SJSA1 (cell line): ENCODE measurements at places on chromosomes 6 and 20. TPM values are rescaled to one million over a fixed set of nuclear protein-coding genes. Genes with fewer than 3 reads are reported as not detected.

- DNase-seq: peak; percentile 28
These were observed 238.8 kb upstream of the ECI2 start for GRCh38 chr6:4374216-4374615.

GRCh38 chr20:6134592-6134991 is 11.8 kb upstream of the FERMT1 start:
- DNase-seq: no peak

DNA sequence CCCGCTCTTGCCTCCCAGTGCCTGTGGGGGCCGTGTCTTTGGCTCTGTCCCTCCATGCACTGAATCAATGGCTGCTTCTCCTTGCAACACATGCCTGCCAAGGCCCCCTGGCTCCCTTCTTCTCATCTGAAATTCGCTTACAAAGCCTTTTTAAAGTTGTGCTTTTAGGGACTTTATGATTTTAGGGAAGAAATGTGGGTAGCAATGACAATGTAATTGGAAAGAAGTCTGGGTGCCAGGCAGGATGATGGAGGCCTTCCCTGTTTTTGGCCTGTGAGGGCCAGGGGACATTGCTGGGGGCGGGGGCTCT is 151.3 kb upstream of the RNF24 start:
- no peak for DNase-seq

Gene LHFPL5
- total RNA-seq: not detected in 2 replicates

GRCh38 chr6:16305246-16305725 is 66.9 kb downstream of the GMPR start:
- DNase-seq: no peak

- DNase-seq: peak; percentile 73
These were observed 31.9 kb upstream of the TCP11 start for GRCh38 chr6:35173044-35173426.

- no peak for DNase-seq
These were observed 6.8 kb upstream of the TSHZ2 start for GRCh38 chr20:52965380-52965779.

GRCh38 chr6:85506441-85507093 is 56.7 kb downstream of the NT5E start:
- DNase-seq: no peak

- no peak for DNase-seq
These were observed 58.0 kb upstream of the CD93 start for GRCh38 chr20:23143986-23144690.

- no peak for DNase-seq
These were observed 7.4 kb downstream of the TBP start for GRCh38 chr6:170561555-170561954.

GRCh38 chr6:122740091-122740490 is 39.4 kb upstream of the FABP7 start:
- no peak for DNase-seq

GRCh38 chr20:34052414-34052813 is 58.7 kb downstream of the RALY start:
- no peak for DNase-seq

- no peak for DNase-seq
These were observed at the start of gene PLA2G7 for GRCh38 chr6:46734867-46735719. Gene PLA2G7 (minus strand): TSS chr6:46735375. CDS start chr6:46722891, 12,484 bp downstream.

DNA sequence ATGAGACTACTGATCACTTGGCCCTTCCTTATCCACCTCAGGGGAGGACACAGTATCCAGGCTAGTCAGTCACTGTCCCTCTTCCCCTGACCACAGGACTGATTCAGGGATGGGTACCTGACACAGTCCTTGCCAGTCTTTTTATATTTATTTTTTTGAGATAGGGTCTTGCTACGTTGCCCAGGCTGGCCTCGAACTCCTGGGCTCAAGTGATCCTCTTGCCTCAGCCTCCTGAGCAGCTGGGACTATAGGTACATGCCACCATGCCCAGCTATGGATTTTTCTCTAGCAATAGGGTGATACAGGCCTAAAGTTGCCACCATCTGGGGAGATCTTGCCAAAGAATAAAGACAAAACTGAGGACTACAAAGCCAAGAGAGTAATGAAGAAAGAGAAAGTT is 10.2 kb downstream of the TUBB2B start:
- DNase-seq: no peak

GRCh38 chr6:140124498-140124897 is 750.0 kb upstream of the CITED2 start:
- no peak for DNase-seq

DNA sequence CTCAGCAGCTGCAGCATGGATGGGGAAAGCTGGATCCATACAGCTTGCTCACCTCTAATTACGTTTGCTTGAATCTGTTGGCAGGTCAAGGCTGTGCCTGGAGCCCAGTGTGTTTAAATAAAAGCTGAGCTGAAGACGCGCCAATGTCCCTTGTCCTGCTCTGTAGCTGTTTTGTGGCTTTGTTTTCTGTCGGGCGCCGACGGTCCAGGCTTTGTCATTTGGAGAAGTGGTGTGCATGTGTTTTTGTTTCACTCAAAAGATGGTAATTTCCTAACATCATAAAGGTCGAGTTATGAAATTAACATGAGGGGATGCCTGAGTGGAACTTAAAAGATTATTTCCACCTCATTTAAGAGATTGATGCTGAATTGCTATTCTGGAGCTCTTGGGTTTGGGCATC is 107.6 kb downstream of the SLC24A3 start:
- DNase-seq: no peak

GRCh38 chr6:18501663-18502013 is 114.5 kb downstream of the RNF144B start:
- DNase-seq: no peak

DNA sequence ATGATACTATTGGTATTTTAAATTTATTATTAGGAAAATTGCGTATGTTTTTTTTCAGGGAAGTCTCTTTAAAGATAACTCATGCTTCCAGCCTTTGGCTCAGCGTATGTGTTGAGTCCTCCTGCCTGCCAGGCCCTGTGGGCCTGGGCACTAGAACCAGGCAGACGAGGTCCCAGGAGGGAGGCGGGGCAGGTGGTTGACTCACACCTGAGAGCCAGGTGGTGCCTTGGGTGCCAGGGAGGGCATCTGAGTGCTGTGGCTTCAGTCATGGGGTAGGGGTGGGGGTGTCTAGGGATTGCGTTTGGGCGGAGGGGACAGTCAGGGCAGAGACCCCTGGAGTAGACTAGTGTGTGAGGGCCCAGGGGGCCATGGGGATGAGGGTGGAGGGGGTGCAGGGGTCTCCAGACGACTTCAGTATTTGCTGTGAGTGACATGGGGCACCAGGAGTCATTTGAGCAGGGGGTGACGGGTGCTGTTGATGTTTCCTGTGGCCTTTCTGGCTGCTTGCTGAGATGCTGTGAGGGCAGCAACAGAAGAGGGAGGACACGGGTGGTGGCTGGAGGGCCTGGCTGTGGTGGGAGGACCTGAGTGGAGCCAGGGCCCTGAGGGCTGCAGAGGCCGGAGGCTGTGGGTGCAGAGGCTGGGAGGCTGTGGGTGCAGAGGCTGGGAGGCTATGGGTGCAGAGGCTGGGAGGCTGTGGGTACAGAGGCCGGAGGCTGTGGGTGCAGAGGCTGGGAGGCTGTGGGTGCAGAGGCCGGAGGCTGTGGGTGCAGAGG is 14.8 kb upstream of the ADRM1 start:
- no peak for DNase-seq

GRCh38 chr6:119390247-119390793 is 40.8 kb upstream of the MAN1A1 start:
- DNase-seq: no peak
